ENCODE measurements at places on chromosomes 1 and 21.

DNA sequence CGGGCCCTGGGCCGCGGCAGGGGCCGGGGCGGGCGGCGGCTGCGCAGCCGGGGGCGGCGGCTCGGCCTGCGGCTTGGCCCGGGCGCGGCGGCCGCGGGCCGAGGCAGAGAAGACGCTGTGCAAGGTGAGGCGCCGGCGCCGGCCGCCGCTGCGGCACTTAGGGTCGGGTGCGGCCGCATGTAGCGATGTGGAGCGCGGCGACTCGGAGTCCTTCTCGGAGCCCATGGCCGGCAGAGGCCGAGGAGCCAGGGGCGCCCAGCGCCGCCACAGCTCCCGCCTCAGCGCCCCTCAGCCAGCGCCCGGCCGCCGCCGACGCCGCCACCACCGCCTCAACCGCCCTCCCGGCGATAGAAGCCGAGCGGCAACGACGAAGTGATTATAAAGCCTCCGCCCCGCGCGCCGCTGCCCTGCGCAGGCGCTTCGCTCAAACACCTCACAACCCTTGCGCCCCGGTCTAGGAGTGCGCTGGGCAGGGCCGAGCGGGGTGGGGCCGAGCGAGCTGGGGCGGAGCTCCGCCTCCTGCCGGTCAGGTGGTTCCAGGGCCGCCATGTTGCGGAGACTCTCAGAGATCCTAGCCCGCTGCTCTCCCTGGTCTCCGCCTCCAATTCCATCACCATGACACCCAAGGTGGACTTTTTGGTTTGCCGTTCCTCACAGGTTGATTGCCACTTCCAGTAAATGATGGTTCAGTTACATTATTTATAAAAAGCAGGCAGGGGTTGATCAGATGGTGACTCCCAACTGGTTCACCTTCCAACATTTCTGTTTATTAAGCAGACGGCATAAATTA, at the start of gene RNF19B:
Gene RNF19B, minus strand, starts transcription at position 349 of the 790 bp plus-strand sequence. Its CDS starts 124 bp downstream, at position 225.
- H3K27ac ChIP-seq = peak within 1 kb of the TSS; percentile 65
- DNase-seq = peak; percentile 89
- no peaks in the 10 kb centered on the region for H3K36me3 ChIP-seq
- H3K4me3 ChIP-seq = peak within 1 kb of the TSS; percentile 94

DNA sequence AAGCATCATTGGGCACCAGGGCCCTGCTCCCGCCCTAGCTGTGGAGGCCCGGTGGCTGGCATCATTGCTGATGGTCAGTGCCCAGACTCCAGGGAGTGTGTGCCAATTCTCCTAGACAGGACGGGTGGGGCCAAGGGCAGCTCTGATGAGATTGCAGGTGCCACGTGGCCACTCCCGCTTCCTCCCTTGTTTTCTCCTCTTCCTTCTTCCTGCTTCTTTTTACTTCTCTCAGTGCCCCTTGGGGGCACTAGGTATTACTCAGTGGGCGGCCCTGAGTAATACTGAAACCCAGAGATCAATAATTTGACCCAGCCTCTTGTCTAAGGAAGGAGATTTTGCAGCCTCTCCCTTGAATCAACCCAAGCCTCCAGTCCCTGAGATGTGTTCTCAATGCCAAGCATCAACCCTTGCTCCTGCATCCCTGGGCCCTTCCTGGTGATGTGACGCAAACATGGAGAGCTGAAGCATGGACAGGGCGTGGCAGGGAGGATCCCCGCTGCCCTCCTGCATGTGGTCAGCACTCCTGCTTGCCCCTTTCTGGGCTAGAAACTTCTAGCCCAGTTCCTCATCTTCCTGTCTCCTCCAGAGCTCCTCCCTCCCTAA, 32.4 kb downstream of the CDK18 start:
- H3K27ac ChIP-seq = no peak overlapping the region
- H3K27me3 ChIP-seq = peaks cover 34% of the 10 kb centered on the region
- H3K36me3 ChIP-seq = no peaks in the 10 kb centered on the region
- no peaks in the 10 kb centered on the region for H3K4me1 ChIP-seq
- H3K4me3 ChIP-seq = no peak overlapping the region

DNA sequence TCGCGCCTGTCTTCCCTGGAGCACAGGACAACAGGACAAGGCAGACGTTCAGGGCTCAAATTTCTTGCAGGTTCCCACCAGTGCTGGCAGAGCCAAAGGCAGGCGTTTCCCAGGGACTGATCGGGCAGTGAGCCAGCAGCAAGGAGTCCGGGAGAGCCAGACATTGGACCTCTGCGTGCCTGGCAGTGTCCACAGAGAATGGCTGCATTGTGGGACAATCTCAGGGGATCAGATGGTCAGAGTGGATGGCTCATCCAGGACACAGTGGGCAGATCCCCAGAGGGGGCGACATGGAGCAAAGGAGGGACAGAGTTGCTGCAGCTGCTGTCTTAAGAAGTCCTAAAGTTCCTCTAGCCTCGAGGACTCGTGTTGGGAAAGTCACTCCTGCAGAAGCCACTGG, 4.6 kb downstream of the TMEM63A start:
- H3K27ac ChIP-seq = no peak overlapping the region
- H3K36me3 ChIP-seq = peaks cover 26% of the 10 kb centered on the region
- peaks cover 9% of the 10 kb centered on the region for H3K4me1 ChIP-seq
- DNase-seq = peak; percentile 45
- no peak overlapping the region for H3K4me3 ChIP-seq

DNA sequence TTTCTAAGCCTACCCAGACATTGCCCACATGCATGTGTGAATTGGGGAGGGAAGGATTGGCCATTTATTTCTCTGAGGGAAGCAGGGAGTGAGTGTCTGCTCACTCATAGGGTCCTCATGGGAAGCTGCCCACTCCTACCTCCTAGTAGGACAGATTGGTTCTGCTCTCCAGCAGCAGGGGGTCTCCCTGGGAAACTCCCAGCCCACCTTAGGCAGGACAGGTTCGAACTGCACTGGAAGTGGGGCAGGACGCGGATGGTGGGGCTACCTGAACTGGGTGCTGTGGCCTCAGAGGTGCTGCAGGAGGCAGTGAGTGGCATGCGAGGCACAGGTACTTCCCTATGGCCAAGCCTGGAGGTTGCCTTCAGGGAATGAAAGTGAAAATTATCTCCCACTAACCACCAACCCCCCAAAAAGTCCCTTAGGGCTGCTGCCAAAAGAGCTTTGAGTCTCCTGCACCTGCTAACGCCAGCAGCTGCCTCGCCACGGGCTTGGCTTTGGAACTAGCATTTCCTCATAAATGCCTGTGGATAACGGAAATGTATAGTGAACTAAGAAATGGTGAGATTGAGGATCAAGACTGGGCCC, 157.0 kb upstream of the COA6 start:
- no peaks in the 10 kb centered on the region for H3K36me3 ChIP-seq
- peaks cover 8% of the 10 kb centered on the region for H3K27me3 ChIP-seq
- no peaks in the 10 kb centered on the region for H3K4me1 ChIP-seq
- no peak overlapping the region for H3K4me3 ChIP-seq

- H3K36me3 ChIP-seq = peaks cover 4% of the 10 kb centered on the region
- H3K4me3 ChIP-seq = no peak overlapping the region
- no peaks in the 10 kb centered on the region for H3K27me3 ChIP-seq
These were observed 58.3 kb downstream of the MACF1 start for GRCh38 chr1:39262802-39263201.

DNA sequence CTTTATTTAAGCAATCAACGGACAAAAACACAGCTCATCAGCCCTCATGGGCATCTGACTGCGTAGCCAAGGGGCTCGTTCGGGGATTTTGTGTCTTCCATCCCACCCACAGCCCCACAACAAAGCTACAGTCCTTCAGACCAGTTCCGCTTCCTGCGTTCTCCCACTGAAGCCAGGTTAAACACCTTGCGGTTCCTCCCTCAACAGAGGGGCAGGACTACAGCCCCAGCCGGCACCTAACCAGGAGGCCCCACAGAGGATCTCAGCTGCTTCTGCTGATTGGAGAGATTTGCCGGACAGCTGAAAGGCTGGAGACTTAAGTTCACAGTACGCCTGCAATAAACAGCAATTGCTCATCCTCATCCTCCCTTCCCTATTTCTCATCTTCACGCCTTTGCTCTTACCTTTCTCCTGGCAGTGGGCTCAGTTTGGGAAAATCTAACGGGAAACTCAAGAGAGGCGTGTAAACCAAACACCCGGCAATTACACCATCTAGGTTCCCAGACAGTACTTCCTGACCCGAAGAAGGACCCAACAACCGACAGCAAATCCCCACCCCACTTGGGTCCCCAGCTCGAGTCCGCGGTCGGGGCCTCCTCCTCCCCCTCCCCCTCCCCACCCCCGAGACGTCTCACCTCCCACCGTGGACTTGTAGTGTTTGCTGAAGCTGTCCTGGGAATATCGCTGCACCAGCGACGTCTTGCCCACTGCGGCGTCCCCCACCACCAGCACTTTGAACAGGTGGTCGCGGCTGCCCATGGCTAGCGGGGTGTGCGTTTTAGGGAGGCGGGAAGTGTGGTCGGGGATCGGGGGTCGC, 876 bp downstream of the RAB29 start:
- peak overlapping the region; percentile 62 for H3K4me3 ChIP-seq
- no peak for DNase-seq
- H3K27ac ChIP-seq = no peak overlapping the region
- no peaks in the 10 kb centered on the region for H3K27me3 ChIP-seq

DNA sequence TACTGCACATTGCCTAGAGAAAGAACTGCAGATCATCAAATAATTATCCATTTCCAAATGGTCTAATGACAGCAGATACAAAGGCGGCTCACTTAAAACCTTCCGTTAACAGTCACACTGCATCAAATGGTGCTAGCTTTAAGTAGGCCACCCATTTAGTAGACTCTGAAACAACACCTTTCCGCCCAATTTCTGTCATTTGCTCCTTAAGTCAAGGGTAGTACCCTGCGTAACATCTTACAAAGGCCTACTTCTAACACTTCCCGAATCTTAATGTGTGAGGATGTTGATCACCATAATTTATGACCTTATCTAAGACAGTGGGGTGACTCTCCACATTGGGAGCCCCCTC, 692 bp upstream of the RALGPS2 start:
- no peak overlapping the region for H3K27ac ChIP-seq
- peak overlapping the region; percentile 91 for H3K4me3 ChIP-seq
- H3K27me3 ChIP-seq = no peaks in the 10 kb centered on the region
- peaks cover 1% of the 10 kb centered on the region for H3K36me3 ChIP-seq
